ENCODE measurements at places on chromosomes 5 and 9.

DNA sequence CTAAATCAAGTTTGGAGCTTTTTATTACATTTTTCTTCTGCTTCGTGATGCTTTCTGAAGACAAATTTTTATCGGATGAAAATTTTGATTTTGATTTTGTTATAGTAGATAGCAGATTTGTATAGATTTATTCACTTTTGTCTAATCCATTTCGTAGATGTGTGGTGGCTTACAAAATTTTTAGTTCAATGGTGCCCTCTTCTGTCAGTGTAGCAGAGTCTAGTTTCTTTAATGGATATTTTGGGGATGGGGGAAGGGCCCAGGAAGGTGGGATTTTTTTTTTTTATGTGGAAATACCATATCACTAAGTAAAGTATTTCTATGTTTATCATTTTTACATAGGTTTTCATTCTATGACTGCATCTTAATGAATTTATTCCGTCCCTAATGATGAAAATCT lies 259.9 kb upstream of the TARS1 start:
- no peak for DNase-seq

- no peak for DNase-seq
Measured at GRCh38 chr5:68793074-68793473, 300.7 kb upstream of the SLC30A5 start.

DNA sequence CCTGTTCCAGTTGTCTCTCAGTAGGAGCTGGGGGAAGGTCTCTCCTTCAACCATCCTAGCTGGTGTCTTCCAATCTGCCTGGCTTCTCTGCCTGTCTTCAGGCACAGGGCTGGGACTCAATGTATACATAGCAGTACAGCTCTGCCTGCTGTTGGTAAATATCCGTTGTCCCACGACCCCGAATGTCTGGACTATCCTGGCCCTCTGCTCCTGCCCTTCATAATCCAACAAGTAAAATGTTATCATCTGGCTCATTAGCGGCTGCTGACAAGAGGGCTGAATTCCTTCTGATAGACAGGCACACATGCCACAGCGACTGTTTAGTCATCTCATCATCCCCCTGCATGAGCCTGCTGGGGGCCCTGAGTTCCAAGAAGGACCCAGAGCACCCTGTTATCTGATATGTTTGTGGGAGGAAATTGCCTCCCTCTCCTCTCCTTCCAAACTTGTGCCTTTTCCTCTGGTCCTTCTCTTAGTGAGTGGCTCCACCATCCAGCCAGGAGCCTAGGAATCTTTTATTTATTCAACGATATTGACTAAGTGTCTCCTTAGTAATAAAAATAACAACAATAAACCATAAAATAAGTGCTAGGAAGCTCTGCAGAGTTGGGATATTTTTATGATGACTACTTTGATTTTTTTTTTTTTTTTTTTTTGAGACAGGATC lies 29.5 kb upstream of the TGFBR1 start:
- DNase-seq: no peak

- no peak for DNase-seq
Measured at GRCh38 chr9:25678147-25678666, at the start of gene TUSC1. TUSC1 (minus strand) TSS chr9:25678444; CDS start chr9:25678312, 132 bp downstream.

GRCh38 chr9:92717201-92718085 lies 47.2 kb downstream of the BICD2 start:
- no peak for DNase-seq

DNA sequence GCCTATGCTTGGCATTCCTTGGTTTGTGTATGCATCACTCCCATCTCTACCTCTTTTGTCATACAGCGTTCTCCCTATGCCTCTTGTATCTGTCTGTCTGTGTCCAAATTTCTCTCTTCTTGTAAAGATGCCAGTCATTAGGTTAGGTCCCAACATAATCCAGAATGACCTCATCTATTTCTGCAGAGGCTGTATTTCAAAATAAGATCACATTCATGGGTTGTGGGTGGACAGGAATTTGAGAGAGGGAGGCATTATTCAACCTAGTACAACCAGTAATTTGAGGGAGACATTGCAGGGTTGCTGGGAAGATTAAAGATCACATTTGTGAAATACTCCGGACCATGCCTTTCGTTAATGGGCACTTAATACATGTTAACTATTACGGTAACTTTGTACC lies 155.0 kb downstream of the MAN2A1 start:
- no peak for DNase-seq

- DNase-seq: no peak
Measured at GRCh38 chr5:171906066-171906570, 100.3 kb downstream of the FBXW11 start.

DNA sequence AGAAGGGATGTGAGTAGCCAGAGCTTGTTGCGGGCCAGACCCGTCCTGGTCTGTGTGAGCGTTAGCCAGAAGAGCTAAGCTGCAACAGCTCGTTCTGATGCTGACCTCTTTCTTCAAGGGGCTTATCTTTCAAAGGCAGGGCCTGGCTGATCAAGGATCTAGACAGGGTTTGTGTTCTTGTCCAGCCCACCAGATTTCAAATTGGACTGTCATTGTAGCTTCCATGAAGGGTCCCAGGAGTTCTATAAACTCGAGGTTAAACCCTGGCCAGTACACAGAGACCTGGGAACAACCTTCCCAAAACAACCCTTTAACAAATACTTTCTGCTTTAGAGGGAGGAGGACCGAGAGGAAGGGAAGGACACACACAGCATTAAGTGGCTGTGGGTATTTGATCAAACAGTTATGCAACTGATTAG lies 153.0 kb upstream of the TUT7 start:
- DNase-seq: no peak

GRCh38 chr9:9387511-9388115 lies 1225.2 kb downstream of the PTPRD start:
- DNase-seq: no peak

GRCh38 chr9:2645569-2645968 lies 24.0 kb downstream of the VLDLR start:
- DNase-seq: no peak

DNA sequence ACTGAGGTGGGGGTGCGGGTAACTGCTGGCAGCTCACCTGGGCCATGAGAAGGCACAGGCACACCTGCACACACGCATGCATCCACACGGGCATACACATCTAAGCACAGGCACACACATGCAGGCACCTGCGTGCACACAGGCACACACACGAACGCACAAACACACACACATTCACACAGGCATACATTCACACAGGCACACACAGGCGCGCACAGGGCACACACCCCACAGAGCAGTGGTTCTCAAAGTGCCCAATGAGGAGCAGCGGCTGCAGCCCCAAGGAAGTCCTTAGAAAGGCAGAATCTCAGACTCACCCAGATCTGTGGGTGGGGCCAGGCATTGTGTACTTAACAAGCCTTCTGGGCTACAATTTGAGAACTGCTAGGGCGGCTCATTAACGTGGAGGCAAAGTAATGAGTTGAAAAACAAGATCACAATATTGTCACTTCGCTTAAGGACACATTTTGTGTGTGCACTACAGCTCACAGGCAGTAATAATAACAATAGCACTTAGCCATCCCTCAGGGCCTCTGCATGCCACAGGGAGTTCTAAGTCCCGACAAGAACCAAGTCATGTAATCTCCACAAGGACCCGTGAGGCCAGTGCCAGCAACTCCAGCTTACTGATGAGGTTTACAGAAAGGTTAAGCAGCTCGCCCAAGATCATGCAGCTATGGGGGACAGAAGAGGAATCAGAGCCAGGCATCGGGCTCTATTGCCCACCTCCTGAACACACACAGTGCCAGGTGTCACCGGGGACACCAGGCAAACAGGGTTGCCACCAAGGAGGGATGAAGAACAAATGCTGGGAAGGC lies 91.6 kb downstream of the ROR2 start:
- DNase-seq: no peak

- no peak for DNase-seq
Measured at GRCh38 chr9:4080921-4081895, 218.7 kb downstream of the GLIS3 start.

DNA sequence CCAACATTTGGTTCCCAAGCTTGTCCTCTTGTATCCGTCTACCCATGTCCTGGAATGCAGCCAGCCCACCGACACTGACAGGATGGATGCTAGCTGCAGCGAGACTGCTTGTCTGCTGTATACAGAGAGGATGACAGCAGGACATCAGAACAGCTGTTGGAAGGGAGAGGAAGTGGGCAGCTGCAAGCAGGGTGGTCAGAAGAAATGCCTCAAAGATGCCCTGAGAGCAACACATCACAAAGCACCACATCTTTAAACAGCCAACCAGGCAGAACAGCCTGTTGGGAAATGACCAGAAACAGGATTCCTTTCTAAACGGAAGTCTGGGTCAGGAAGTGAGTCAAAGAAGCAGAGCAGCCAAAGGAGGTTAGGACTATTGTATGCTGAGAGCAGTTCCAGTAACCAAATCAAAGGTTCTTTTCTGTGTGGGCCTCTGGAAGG lies 219.1 kb downstream of the NDUFS4 start:
- DNase-seq: no peak

GRCh38 chr5:99035942-99036341 lies 107.1 kb upstream of the CHD1 start:
- no peak for DNase-seq

- DNase-seq: no peak
Measured at GRCh38 chr9:83509402-83509801, 28.8 kb downstream of the FRMD3 start.
